ENCODE measurements at places on chromosomes 6 and 20. TPM values are rescaled to one million over a fixed set of nuclear protein-coding genes. Genes with fewer than 3 reads are reported as not detected.

DNA sequence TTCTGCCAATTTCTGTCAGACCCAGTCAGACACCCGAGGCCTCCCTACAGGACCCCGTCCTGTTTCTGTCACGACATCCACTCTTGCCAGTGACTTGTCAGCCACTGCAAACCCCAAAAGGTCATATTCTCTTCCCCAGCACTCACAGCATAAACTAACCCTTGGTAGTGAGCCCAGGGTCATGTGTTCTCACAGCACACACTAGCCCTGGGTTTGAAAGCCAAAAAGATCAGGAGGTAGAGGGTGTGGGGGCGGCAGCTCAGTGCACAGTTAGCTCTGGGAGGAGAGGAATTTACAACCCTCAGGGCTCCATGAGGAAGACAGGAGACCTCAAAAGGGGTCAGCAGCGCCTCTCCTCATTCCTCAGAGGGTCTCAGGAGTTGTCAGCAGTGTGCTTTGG lies 9.9 kb upstream of the SNX9 start:
- DNase-seq: peak; percentile 51

DNA sequence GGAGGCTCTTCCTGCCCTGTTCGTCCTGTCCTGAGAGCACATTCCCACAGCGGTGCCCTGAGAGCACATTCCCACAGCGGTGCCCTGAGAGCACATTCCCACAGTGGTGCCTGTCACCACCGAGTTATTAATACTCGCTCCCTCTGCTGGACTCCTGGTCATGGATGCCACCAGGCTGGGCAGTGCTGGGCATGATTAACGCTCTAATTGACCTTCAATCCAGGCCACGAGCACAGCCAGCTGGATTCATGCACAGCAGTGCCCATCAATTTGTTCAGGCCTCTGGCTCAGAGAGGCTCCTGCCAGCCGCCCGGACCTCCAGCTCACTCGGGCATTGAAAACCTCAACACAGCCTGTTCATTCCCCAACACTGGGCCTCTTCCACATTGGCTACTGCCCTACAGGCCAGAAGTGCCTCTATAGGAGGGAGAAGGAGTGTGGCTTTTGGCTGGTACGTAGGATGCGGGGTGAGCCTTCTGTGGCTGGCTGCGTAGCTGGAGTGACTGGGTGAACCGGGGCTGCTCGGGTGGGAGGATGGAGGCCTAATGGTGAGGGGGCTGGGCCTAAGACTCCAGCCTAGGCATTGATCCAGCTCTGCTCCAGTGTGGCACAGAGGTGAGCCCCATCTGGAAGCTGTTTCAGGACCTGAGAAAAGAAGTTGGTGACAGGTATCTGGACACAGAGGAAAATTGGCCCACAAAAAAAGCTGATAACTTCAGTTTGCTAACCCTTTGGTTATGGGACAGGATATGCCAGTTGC lies 9.3 kb downstream of the IP6K3 start:
- DNase-seq: no peak

DNA sequence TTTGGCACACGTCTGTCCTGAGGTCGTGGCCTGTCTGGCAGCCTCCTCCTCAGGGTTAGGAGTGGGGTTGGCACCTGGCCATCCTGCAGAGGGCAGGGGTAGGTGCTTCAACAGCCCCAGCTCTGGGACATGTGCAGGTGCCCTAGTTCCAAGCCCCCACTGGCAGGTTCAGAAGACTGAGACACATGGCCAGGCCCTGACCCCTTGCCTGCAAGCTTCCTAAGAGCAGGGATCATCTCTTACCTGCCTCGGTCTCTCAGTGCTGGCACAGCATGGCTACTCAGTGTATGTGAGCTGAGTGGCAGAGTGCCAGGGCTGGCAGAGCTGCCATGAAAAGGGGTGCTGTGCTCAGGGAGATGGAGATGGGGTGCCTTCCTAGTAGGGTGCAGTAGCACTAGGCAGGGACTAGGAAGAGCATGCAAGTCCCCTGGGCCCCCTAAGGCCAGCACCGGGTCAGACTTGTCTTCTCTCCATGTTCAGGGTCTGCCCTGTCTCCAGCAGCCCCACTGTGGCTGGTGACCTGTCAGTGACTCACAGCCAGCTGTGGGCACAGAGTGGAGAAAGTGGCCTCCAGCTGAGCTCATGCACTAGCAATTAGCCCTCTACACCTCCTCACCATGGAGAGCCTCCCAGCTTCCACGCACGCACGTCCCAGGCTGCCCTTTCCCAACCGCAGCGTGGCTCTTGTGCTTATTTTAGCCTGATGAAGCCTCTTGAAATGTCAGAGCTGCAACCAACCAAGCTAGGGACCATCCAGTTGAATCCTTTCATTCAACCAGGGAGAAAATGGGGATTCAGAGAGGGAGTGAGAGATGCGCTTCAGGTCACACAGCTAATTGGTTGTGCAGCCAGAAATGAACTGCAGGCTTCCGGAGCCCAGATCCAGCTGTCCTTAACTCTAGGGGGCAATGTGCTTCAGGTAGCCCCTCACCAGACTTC lies 116.6 kb downstream of the MRPL14 start:
- DNase-seq: no peak

GRCh38 chr6:14380086-14380820 lies 262.7 kb downstream of the CD83 start:
- no peak for DNase-seq

GRCh38 chr6:113920663-113921267 lies 50.2 kb downstream of the HDAC2 start:
- DNase-seq: no peak

DNA sequence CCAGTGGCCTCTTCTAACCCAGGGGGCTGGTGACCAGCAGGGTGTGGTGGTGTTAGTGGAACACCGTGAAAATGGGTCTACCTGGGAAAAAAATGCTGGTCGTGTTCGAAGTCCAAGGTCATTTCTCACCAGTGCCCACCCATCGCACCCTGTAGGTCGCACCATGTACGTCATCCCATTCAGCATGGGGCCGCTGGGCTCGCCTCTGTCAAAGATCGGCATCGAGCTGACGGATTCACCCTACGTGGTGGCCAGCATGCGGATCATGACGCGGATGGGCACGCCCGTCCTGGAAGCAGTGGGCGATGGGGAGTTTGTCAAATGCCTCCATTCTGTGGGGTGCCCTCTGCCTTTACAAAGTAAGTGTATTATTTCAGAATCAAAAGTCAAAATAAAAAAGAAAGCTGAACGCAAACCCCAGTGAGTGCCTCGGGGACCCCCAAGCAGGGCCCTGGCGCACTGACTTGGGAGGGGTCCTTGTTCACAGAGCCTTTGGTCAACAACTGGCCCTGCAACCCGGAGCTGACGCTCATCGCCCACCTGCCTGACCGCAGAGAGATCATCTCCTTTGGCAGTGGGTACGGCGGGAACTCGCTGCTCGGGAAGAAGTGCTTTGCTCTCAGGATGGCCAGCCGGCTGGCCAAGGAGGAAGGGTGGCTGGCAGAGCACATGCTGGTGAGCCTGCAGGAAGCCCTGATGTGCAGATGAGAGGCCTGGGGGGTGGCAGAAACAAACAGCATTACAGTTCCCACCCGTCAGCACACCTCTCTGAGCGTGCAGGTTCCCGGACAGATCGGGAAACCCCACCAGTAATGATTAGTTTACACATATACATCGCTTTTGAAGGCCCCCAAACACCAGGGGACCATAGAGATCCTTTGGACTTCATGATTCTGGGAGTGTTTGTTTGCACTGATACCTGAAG lies 1.9 kb downstream of the PCK1 start:
- DNase-seq: no peak

DNA sequence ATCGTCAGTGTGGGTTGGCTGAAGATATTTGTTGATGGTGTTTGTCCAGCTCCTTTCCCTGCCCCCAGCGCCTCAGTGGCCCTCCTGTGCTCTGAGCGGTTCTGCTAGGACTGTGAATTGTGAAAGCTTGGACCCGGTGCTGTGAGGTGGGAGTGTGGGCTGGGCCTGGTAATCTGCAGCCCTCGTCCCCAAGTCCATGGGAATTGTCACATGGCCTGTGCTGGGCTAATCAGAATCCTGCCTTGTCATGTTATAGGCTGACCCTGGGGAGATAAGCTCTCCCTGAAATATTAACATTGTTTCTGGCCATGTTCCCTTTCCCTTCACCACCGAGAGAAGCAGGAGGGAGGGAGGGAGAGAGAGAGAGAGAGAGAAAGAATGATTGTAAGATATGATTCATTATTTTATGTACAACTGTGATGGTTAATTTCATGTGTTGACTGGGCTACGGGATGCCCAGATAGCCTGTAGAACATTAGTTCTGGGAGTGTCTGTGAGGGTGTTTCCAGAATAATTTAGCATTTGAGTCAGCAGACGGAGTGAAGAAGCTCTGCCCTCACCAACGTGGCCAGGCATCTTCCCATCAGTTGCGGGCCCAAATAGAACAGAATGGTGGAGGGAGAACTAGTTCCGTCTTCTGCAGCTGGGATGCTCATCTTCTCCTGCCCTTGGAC lies 62.4 kb downstream of the TFAP2C start:
- no peak for DNase-seq

DNA sequence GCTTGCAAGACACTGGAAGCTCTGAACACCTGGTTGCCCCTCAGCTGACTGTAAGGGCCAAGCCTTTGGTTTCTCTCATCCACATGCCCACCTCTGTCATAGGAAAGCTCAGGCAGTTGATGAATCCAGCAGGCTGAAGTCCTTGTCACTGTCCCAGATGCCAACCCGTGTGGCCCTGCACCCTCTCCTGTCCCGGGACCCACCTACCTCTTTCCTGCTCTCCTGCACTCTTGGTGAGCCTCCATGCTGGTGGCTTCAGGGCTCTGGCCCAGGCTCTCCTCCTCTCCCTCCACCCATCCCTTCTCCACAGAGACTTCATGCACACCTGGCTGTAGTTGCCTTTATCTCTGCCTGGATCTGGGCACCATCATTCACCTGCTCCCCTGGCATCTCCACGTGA lies 4.0 kb upstream of the GID8 start:
- DNase-seq: no peak

Gene REM1
- total RNA-seq: not detected

Gene RAET1E
- total RNA-seq: not detected

Gene DEFB125
- not detected for total RNA-seq

DNA sequence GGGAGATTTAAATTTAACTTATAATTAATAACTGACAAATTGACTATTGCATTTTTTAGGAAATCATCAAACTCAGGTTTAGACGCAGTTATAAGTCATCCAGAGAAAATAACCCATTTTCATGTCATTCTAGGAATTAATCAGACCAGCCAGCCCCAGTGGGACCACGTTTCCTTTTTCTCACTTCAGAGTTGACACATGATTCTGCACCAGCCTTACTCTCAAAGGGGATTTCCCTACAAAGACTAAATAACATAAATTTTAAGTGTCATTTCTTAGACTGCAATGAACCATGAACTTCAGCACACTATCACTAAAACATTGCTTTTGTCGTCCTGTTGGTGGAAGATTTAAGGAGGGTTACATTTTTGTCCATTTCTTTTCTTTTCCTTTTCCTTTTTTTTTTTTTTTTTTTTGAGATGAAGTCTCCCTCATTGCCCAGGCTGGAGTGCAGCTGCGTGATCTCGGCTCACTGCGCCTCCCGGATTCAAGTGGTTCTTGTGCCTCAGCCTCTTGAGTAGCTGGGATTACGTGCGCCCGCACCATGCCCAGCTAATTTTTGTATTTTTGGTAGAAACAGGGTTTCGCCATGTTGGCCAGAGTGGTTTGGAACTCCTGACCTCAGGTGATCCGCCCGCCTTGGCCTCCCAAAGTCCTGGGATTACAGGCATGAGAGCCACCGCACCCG lies 3.6 kb downstream of the IPCEF1 start:
- DNase-seq: no peak

Gene RHAG
- total RNA-seq: not detected

Gene CDH22
- total RNA-seq: not detected
